ENCODE measurements at places on chromosomes 11 and 22.

DNA sequence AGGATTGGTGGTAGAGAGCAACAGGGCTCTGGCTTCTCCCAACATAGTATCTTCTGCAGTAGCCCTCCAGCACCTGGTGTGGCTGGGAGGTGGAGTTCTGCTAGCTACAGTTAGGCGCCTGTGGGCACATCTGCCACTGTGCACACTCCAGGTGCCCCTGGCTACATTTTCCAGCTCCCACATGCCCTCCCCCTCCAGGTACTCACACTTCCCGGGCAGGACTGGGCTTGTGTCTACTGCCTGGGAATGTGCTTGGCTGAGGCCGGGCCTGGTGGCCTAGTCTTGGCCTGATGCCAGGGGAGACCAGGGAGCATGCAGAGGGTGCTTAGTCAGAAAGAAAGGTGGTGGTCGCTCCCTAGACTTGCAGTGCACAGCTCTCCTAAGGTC is 15.8 kb downstream of the PHLDB1 start:
- peak; percentile 44 for DNase-seq

- no peak for DNase-seq
Measured at GRCh38 chr22:42714308-42714707, 6.4 kb downstream of the A4GALT start.

DNA sequence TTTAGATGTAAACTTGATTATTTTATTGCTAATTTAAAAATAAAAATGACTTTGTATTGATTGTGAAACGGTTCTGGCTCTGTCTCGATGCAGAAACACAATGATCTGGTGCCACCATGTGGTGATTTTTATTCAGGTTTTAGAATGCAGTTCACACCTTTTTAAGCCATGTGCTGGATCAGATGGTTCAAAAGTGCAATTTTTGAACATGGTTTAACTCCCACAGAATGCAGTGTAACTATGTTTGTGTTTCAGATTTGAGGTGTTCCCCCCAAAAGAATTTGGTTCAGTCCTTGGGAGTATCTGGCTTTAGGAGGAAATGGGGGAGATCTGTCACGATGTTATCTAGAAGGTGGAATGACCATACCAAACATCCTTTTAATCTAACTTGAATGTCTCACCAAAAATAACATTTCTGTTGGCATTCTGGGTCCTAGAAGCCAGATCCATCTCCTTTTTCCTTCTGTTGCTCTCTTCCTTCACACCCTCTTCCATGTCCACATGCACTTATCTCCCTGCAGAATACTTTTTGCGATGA is 7.9 kb downstream of the MRPL16 start:
- peak; percentile 59 for DNase-seq

- DNase-seq: no peak
Measured at GRCh38 chr11:17154409-17155159, 53.2 kb downstream of the PIK3C2A start.

DNA sequence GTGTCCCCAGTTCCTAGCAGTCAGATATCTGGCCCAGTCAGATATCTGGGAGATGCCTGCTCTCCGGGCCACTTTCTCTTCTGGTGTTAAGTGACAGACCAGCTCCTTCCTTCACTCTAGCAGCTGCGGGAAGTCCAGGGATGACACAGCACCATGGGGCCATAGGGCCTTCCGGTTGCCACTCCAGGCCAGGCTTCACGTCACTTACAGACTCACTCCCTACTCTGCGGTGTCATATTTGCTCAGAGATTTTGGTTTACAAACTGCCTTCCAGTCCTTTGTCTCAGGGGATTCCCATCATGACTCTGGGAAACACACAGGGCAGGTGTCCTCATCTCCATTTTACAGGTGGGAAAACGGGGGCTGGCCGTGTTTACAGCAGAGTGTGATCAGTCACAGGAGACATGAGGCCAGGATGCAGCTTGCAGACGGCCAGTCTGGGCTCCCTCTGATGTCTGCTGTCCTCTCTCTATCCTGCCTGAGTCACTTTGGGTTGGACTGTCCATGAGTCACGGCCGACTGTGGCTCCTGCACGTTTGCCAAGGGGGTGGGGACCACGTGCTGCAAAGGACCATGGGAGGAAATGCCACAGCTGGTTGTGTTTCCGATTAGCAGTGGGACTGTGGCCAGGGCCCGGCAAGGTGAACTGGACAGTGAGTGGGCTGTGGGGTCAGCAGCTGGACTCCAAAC is 8.2 kb upstream of the TBC1D22A start:
- no peak for DNase-seq

DNA sequence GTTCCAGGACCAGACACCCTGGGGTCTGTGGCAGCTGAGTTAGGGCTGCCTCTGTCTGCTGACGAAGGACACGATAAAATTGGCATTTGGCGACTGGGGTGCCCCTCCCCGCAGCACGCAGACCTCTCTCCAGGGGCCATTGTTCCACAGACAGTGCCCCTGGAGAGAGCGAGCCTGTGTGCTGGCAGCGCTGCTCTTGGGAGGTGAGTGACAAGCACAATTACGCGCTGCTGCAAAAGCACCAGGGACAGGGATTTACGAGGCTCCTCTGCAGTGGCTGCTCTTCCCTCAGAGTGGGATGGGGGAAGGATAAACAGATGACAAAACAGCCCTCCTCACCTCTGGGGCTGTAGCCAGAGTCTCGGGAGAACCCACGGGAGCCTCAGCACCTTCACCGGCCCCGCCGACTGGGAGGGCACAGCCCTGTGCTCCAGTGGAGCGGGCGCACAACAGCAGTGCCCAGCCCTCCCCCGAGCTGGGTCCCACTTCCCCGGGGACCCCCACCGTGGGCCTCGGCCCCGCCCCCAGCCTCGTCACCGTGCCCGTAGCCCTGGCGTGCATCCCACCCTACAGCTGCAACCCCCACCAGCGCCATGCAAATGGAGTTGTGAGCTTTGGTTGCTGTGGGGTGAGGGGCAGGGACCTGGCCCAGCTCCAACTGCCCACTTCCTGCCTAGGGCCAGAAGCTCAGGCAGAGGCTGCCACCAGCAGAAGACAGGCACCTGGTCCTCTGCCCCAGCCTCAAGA is 19.6 kb downstream of the CHID1 start:
- DNase-seq: no peak

GRCh38 chr11:4032097-4032496 is 62.5 kb upstream of the RRM1 start:
- DNase-seq: no peak

DNA sequence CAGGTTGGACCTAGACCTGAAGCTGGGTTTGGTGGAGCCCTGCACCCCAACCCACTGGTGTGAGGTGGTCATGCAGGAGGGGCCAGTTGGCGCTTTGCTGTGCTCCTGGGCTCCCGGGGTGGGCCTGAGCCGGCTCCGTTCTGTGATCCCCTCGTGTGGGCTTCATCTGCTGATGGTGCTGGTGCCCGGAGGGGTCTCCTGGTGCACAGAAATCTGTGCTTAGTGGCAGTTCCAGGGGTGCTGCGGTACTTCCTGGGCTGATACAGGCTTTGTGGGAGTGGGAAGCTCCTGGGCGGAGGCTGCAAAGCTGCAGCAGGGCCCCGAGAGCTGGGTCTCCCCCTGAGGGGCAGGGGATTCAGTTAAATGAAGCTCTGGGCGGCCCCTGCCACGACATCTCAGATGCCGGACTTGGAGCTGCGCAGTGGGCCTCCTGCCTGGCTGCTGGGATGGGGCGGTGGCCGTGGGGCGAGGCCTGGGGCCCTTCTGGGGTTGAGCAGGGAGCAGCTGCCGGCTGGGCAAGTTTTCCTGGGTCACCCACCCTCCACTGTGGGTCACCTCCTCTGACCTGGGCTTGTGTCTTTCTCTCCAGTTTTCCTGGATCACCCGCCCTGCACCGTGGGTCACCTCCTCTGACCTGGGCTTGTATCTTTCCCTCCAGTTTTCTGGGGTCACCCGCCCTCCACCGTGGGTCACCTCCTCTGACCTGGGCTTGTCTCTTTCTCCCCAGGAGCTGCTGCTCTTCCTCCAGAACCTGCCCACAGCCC is 410.5 kb downstream of the TBC1D22A start:
- DNase-seq: no peak

DNA sequence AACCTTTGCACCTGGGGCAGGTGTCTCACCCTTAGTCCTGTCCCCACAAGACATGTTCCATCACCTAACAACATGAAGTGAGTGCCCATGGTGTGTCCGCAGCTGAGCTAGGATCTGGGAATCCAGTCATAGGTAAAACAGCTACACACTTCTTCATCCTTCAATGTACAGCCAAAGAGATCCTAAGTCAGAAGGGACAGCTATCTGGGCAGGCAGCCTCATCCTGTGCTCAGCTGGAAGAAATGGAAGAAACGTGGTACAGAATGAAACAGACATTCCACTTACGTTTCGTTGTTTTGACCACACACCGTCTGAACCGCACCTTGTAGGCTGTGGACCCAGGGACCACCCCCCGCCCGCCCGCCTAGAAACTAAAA is 30.8 kb downstream of the PDGFB start:
- DNase-seq: no peak

GRCh38 chr11:1336836-1337646 is 27.6 kb upstream of the TOLLIP start:
- DNase-seq: no peak

DNA sequence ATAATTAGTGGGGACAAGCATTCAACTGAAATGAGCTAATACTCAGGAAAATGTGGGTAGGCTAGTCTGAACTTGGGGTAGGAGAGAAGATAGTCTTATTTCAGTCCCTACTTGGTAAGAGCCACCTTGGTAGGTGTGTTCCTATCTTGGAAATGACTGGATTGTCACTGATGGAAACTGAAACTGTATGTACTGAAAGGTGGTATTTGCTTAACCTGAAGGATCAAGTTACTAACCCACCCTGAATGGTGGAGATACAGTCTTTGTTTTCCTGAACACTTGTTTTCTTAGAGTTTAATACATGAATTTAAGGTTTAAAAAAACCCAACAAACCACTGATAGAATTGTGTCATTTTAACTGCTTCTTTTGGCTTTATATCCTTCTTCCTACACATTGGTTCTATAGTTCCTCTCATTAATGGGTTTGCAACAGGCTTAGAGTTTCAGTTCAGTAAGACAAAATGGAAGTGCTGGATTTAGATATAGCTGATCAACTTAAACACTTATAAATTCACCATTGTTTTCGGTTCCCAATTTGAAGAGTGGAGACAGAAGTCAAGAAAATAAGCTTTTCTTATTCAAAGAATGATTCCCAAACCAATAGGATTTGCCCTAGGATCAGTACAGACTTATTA is 4.2 kb downstream of the FAR1 start:
- no peak for DNase-seq

GRCh38 chr11:9264316-9265210 is 587 bp downstream of the DENND5A start:
- DNase-seq: no peak

DNA sequence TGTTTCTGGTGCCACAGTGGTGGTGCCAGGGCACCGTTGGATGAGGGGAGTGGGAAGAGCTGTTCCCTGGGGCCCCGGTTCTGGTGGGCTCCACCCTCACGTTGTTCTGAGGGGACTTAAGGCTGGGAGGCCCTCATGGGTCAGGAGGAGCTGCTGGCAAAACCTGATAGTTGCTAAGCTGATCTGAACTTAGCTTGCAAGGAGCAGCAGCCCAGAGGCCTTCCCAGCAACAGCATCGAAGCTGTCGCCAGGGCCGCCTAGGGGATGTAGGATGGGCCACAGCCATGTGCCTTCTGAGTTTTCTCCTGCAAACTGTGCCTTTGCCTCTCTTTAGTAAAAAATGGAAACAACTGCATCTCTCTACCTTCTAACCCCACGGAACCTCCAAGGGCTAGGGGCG is 240.2 kb downstream of the TBC1D22A start:
- no peak for DNase-seq

DNA sequence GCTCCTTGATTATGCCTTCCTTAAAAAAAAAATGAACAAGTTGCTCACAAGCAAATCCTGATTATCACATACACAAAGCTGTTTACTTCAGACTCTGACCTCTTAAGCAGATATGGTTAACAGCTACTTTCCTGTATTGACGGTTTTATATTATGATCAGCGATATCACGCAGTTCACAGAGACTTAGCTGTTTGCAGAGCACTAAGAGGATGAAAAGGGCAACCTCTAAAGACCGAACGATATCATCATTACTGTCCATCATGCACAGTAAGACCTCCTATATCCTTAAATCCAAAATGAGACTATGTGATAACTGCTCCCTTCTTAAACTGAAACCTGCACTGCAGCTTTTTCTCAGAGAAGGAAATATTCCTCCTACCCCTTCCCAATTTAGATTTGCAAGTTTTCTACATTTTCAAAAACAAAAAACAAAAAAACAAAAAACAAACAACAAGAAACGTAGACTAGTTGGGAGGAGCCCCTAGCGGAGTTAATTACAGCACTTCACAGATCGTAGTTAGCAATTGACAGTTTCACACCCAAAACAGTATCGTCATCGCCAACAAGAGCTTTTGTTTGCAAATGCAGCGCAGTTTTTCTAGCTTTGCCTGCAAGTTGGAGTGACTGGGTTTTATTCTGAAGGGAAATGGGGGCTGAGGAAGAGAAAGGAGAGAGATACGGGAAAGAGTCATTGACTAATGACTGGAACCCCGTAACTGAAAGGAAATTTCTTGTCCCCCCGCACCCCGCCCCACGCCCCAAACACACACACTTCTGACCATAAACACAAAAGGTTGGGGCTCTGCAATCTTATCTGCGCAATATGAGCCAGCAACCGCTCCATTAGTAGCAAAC is 1.2 kb downstream of the DDX6 start:
- peak; percentile 36 for DNase-seq

DNA sequence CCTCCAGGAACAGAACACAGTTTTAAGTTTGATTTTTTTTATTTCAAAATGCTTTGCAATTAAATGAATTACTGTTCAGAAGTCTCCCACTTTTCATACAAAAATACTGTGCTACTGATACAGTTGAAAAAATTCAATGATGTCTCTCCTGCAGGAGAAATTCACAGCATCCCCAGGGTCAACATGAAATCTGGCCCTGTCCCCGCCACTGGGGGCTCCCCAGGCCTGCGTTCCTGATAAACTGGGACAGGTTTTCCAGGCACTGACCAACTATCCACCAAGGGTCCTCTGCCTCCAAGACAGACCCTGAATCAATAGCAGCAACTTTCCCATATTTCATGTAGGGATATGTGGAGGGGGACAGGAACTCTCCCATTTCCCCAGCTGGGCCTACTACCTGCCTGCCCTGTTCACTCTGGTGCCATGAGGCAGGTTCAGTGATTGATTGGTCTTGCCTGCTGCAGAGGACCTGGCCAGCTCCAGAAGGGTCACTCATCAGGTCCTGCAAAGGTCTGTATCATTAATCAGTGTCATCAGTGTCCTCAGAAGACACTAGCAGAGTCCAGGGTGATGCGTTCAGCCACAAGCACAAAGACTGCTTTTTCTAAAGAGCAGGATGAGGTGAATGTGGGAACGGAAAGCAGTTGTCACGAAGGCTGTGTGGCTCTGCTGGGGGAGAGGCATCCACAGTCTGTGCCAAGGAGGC is 43.4 kb downstream of the PISD start:
- no peak for DNase-seq
